ENCODE measurements at places on chromosomes 3 and 15.

DNA sequence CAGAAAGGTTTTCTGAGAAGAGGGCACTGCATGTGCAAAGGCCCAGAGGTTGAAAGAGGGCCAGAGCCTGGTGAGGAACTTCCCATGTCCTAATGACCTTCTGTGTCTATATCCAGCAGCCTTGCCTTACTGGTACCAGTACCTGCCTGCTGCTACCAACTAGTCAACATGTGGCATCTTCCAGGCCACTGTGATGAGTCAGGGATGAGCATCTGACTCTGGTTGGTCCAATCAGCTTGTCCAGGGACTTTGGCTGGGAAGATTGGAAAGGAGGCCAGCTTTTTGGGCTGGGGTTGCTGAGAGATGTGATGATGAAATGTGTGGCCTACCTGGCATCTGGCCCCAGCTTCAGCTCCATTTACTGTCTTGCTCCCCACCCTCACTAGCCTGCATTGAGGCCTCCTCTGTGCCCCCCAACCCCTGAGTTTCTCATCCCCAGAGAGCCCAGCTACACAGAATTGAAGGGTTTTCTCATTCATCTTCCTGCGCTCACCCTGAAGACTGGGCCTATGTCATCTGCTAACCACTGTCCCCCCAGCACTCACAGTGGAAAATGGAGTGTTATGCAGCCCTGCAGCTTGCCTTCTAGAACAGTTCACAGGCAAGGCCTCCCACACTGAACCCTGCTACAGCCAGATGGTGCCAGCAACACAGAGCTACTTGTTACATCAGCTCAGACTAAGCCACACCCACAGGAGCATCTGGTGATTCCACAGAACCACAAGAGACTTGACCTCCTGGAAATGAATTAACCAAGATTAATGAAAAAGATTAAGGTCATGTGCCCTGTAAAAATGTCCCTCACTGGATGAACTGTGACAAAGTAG, 1.3 kb upstream of the TWF2 start:
- DNase-seq = peak; percentile 78

- DNase-seq = no peak
Measured at GRCh38 chr3:194928831-194929577, 243.3 kb downstream of the FAM43A start.

DNA sequence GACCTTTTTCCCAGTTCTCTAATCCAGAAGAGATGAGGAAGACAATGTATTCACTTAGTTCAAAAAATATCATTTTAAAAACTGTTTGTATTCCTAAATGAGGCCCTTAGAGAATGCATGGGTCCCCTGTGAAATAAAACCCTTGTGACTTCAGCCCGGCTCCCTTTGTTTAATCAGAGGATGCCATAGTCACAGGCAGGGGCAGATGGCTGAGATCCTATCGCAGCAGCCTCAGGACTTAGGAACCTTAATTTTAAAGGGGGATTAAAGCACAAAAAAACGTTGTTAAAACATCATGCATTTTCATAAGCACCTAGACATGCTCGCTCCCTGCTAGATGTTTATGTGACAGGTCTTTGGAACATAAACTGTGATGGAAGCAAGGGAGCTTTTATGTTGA, 176.6 kb downstream of the IL20RB start:
- DNase-seq = no peak

DNA sequence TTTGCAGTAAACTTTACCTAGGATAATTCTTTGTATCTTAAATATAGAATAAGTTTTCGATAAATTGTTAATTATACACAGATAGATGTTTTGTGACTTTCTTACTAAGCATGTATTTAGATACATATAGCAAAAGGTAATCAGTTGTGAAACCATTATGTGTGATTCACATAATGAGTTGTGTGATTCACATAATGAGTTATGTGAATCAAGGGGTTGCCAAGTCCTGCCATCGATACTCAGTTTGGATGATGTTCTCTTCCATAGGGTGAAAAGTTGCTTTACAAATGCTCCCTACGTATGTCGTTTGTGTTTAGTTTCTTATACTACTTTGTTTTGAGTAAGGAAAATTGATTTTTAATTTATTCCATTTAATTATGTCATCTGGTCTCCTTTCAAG, 682.1 kb downstream of the MECOM start:
- DNase-seq = no peak

All from activated CD8-positive, alpha-beta memory T cell treated with anti-CD3 and anti-CD28 coated beads, Interleukin-2, amount 50 U/mL, for 48 hours (primary cell).